Stimulated activated CD4-positive, alpha-beta T cell treated with anti-CD3 and anti-CD28 coated beads, Interleukin-1b, Interleukin-23, amount 100 ng/mL, for 1 hour (primary cell): ENCODE measurements at places on chromosomes 7 and 10.

DNA sequence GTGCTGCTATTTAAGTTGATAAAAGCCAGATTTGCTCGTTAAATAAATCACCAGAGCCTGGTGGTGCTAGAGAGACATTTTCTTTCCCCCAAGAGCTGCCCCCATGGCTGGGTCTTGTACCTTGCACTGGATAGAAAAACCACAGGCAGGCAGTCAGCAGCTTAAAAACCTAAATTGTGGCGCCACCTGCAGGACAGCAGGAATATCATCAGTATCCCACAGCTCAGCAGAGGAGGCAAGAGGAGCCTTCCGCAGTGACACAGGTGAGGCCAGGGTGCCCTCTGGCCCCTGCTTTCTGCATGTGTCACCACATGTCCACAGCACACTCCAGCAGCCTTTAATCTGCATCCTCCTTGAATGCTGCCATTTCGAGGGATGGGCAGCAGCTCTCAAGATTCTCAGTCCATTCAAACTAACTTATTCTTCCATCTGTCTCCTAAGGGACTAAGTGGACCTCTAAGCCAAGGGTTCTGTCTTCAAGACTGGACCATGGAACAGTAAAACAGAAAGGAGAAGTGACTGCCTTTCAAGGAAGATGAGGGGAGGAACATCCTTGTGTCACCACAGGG, 4.5 kb upstream of the PLXNA4 start:
- DNase-seq, result peak; percentile 24

GRCh38 chr7:4800487-4800886, 25.1 kb downstream of the AP5Z1 start:
- DNase-seq, result no peak

GRCh38 chr10:116646502-116646901, 25.7 kb downstream of the PNLIPRP2 start:
- no peak for DNase-seq

GRCh38 chr7:72336632-72337389, 75.3 kb downstream of the CALN1 start:
- DNase-seq, result no peak

- no peak for DNase-seq
Measured at GRCh38 chr10:56063642-56064041, 297.4 kb downstream of the ZWINT start.

- DNase-seq, result no peak
Measured at GRCh38 chr7:29207162-29207801, 12.7 kb downstream of the CHN2 start.

DNA sequence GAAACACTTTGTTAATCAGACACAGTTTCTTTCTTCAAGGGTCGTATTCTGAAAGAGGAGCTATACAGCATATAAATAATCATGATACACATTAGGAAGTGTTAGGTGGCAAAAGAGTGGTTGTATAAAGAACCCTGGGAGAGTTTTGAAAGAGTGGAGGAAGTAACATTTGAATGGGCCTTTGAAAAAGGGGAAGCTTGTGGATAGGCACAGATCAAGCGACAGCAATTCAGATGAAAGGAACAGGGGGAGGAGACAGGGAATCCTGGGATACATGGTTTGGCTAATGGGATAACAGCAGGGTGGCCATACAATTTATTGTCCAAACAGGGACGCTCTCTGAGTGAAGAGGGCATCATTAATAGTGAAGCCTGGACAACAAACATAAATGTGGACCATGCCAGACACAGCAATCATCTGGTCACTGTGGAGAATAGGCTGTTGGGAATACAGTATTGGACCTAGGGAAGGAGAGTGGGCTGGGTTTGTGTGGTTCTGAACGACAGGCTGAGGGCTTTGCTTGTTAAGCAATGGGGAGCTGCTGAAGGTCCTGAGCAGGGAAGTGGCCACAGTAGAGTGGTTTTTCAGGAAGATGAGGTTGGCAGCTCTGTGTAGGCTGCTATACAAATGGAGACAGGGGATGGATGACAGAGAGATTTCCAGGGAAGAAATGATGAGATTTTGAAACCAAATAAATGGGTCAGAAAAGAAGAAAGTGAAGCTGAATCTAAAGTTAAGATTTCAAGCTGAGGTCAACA, 75.9 kb downstream of the ICA1 start:
- no peak for DNase-seq

DNA sequence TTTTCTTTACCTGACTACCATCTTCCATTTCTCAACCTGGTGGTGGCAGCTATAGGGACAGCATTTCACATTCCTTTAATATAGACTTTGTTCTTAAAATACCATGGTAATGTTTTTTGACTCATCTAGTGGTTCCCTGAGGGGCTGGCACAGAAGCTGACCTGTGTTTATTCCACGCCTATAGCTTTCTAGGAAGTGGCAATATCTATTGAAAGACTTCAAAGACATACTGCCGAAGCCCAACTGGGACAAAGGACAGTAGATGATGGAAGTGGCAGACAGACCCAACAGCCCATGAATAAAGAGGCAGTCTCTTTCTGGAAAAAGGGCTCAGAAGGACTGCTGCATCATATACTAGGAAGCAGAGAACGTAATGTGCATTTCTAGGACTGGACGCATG, 11.2 kb downstream of the SUN3 start:
- DNase-seq, result no peak

GRCh38 chr7:105346593-105347322, 42.0 kb downstream of the SRPK2 start:
- DNase-seq, result no peak

- DNase-seq, result no peak
Measured at GRCh38 chr10:14447094-14447839, 116.5 kb upstream of the FRMD4A start.

DNA sequence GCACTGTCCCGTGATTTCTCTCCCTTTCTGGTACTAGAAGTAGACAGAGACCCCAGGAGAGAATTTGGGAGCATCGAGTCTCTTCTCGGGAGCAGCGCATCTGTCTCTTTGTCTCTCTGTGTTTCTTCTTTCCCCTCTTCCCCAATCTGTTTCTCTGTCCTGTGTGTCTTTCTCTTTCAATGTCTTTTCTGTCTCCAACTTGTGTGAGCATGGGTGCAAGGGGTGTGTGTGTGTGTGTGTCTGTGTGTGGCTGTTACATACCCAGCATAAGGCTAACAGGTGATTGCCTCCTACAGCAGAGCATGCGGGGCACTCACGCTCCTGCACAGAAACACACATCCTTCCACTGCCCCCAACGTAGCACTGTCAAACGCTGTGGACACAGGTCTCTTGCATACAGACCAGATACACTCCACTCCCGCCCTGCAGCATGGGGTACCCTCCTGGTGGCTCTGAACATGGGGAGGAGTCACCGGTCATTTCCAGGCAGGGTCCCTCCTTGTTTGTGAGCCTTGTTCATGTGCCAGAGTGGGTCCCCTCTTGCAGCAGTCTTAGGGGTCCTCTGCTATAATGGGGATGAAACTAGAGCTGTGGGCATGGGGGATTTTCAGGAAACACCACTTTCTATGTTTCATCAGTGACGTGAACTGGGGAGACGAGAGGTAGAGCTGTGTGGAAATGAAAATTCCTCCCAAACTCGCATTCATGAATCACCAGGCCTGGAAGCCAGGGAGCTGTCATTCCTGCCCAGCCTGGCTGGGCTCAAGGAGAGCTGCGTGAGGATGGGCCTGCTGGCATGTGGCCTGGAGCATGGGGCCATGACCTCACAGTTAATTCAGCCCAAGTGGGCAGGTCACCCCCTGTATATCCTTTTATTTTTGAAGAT, 980 bp downstream of the ADAMTS14 start:
- no peak for DNase-seq
